Mammary microvascular endothelial cell (primary cell): ENCODE measurements at places on chromosomes 16 and 17. TPM values are rescaled to one million over a fixed set of nuclear protein-coding genes. Genes with fewer than 3 reads are reported as not detected.

TP53TG3 gene
- total RNA-seq, result not detected in 2 replicates

KRT14 gene
- not detected in 2 replicates for total RNA-seq

SSTR5 gene
- not detected in 2 replicates for total RNA-seq

KCNJ16 gene
- not detected in 2 replicates for total RNA-seq

ST6GALNAC2 gene
- total RNA-seq, result 1.7 and 2.2 TPM in 2 replicates

PRDM7 gene
- total RNA-seq, result not detected in 2 replicates

TVP23A gene
- total RNA-seq, result not detected in 2 replicates

MARVELD3 gene
- total RNA-seq, result not detected in 2 replicates

ITGB3 gene
- total RNA-seq, result 153 and 174 TPM in 2 replicates

TNP2 gene
- not detected in 2 replicates for total RNA-seq

FASN gene
- total RNA-seq, result 169 and 174 TPM in 2 replicates

TMEM97 gene
- 18.5 and 21.3 TPM in 2 replicates for total RNA-seq

PDILT gene
- total RNA-seq, result not detected in 2 replicates

FKBP10 gene
- 83.2 and 91.1 TPM in 2 replicates for total RNA-seq

C16orf54 gene
- not detected in 2 replicates for total RNA-seq

KRTAP9-4 gene
- total RNA-seq, result not detected in 2 replicates

SYNRG gene
- 8.9 and 11.7 TPM in 2 replicates for total RNA-seq

NEK8 gene
- 1.6 and 3.7 TPM in 2 replicates for total RNA-seq

ZG16B gene
- total RNA-seq, result 1.5 and 3.1 TPM in 2 replicates

CLEC10A gene
- total RNA-seq, result not detected in 2 replicates

OR3A2 gene
- total RNA-seq, result not detected in 2 replicates

MPV17L gene
- total RNA-seq, result 0.13 and 0.34 TPM in 2 replicates

CNTNAP1 gene
- 38.2 and 40.8 TPM in 2 replicates for total RNA-seq

CX3CL1 gene
- total RNA-seq, result 5.1 and 6.1 TPM in 2 replicates

DOC2A gene
- total RNA-seq, result 0.39 TPM in 1 of 2 replicates, not detected in the other

TBC1D3 gene
- total RNA-seq, result not detected in 2 replicates

G6PC1 gene
- total RNA-seq, result not detected in 2 replicates

MEOX1 gene
- 6.4 and 6.5 TPM in 2 replicates for total RNA-seq

PRR35 gene
- not detected in 2 replicates for total RNA-seq

TBC1D3H gene
- total RNA-seq, result not detected in 2 replicates

SMPD3 gene
- total RNA-seq, result 0.05 TPM in 1 of 2 replicates, not detected in the other

KRTAP4-3 gene
- not detected in 2 replicates for total RNA-seq
